ENCODE measurements at places on chromosomes 4 and X.

GRCh38 chr4:169144061-169144600 lies 126.6 kb downstream of the SH3RF1 start:
- no peak for DNase-seq

- no peak for DNase-seq
Measured at GRCh38 chr4:121526509-121526908, 145.7 kb upstream of the QRFPR start.

DNA sequence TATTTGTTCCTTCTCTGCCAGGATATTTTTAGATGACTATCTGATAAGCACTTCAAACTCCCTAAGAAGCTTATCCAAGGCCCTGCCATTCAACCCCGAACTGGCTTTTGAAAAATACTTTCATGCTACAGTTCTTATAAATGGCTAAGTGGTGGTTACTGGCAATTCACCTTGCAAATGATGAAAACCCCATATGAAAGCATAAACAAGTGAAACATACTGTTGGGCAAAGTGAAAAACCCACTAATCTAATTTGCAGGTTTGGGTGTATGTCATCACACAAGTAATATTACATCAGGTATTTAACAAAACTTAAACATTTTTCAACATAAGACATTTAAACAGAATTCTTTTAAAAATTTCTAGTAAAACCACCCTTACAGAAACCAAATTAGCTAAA lies 31.1 kb downstream of the TAPT1 start:
- DNase-seq, result no peak

DNA sequence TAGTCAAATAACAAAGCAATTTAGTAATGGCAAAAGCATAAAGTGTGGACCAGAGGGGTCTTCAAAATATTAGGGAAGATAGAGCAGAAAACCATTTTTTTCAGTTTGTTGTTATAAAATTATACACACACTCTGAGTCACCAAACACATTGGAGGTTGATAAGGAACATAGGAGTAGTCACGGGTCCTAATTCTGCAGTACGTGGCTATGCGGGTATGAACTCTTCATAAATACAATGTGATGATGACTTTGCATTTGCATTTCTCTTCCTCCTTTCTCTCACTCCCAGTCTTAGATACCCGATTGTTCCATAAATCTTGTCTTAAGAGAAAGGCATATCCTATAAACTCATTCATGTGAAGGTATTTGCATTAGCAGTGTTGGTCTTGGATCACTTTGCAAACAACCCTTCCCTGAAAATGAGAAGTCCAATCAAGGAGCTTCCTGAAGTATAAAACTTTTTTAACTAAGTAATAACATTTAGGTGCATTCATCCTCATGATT lies 223.6 kb downstream of the PALLD start:
- no peak for DNase-seq

- no peak for DNase-seq
Measured at GRCh38 chr4:75698963-75699228, 25.5 kb upstream of the USO1 start.

GRCh38 chr4:88033309-88033708 lies 25.9 kb downstream of the PKD2 start:
- no peak for DNase-seq

GRCh38 chr4:67030636-67031035 lies 514.7 kb downstream of the CENPC start:
- DNase-seq, result no peak

GRCh38 chr4:38060829-38061431 lies 100.7 kb downstream of the PTTG2 start:
- DNase-seq, result no peak

DNA sequence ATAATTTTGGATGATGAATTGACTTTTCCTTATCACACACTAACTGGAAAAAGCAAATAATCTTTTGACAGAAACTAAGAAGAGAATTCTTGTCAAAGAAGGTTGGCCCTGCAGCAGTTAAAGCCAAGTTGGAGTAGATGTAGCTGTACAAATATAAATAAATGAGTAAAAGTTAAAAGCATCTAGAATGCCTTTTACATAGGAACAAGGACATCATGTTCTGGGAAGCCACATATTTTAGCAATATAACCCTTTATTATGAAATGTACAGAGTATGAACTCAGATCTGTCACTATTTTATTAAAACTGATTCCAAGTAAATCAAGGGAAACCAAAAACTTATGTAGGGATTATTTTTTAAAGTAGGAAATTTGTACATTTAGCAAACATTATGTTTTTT lies 269.4 kb upstream of the FAT4 start:
- no peak for DNase-seq
